ENCODE measurements at places on chromosomes 3 and 15.

GRCh38 chr3:161252143-161252542, 31.0 kb downstream of the NMD3 start:
- DNase-seq = no peak

DNA sequence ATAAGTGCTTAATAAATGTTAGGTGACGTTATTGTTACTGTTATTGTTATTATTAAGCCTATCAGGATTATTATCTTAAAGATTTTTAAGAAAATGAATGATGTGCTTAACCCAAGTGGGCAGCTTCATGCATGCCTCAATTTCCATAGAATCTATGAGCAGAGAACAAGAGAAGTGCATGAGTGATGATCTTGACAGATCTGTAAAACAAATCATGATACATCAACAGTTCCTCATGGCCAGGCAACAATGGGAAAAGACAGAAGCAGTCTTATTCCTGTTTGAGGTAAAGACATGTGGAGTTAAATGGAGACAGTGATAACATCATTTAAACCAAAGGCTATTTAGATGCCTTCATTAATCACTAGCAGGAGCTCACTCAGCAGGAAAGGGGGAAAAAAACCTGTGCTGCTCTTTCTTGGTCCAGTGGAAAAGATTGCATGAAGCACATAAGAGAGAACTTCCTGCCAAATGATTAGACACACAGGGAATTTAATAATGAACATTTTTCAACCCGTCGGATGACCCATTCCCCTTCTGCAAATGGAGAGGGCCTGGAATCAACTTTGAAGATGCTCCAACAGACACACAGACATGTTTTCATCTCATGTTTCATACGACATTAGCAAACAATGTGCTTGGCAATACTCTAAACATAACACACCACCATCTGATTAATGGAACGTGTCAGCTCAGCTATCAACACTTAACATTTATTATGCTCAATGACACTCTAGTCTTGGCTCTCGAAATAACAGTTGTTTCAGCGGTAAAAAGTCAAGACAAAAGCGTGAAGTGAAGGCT, 212.2 kb upstream of the LRRN1 start:
- DNase-seq = no peak

GRCh38 chr15:87207990-87208580, 1048.5 kb downstream of the NTRK3 start:
- DNase-seq = no peak

GRCh38 chr3:106242781-106243180, 374.0 kb upstream of the CBLB start:
- DNase-seq = no peak

- DNase-seq = no peak
Measured at GRCh38 chr3:86914670-86915069, 76.3 kb downstream of the VGLL3 start.
